Stimulated activated CD4-positive, alpha-beta T cell treated with anti-CD3 and anti-CD28 coated beads, Interleukin-12 subunit alpha, Interleukin-12 subunit beta, amount 100 ng/mL, for 24 hours (primary cell): ENCODE measurements at places on chromosomes 3 and 15.

GRCh38 chr3:29169451-29169850, 111.4 kb upstream of the RBMS3 start:
- no peak for DNase-seq

DNA sequence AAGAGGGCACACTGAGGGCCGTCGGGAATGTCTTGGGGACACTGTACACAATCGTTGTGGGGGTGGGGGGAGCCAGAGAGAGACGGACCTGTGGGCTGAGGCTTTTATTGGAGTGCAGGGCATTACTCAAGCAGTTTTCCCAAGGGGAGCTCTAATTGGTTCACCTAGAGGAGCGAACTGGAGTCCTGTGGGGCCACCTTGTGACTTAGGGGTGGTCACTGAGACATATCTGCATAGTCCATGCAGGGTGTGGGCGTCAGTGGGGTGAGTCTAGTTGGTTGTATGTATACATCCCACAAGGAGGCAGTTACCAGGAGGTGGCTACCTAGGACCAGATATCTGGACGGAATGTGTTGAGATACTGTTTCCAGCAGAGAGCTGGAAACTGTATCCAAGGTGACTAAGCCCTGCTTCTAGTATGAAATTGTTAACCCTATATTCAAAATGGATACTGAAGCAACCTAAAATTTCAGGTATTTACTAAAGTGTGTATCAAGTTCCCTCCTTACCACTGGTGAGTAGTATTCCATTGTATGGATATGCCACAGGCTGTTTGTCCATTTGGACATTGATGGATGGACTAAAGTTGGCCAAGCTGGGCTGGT, 2.6 kb upstream of the PIGZ start:
- DNase-seq, result no peak

DNA sequence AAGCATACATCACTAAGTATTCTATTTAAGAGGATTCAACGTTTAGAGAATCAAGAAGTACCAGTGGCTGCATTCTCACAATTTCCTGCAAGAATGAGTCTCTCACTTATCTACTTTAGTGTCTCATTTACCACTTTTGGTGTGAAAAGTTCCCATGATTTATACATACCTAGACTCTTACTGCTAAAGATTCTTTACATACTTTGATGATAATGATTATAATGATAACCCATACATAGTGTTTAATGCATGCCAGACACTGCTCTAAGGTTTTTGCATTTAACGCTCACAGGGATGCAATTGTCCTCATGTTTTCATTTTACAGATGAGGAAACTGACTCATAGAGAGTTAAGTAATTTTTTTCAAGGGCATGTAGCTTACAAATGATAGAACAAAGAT, 133.6 kb downstream of the TMEM108 start:
- DNase-seq, result no peak

DNA sequence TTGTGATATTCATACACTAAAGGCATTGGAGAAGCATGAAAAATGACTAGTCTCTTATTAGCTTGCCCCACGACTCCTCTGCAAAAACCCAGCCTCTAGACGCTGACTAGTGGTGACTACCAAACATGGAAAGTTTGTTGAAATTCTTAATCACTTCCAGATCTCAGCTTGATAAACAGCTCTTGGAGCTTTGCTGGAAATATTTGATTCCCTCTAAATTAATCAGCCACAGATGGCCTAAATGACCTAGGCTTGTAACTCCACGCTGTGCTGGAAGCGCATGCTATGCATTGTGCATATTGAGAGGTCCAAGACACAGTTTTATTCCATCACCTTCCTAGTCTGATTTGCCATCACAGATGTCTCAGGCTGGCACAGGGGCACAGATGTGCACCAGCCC, 244.7 kb upstream of the ST8SIA2 start:
- no peak for DNase-seq

DNA sequence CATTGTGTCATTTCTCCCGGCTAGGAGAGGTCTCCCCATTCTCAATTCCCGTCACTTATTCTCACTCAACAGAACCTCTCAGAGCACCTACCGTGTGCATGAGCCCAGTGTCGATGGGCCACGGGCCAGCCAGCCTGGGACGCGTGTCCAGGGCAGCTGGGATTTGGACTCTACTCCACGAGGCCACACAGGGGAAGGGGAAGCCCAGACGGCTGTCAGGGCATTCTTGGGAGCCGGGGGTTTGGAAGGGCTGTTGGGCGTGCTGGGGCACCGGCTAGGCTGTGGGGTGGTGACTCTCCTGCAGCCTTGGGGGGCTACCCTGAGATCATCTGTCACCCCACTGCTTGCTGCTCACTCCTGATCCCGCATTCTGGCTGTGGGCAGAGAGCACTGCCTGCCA, 41.7 kb upstream of the PCSK6 start:
- DNase-seq, result no peak
